ENCODE measurements at places on chromosomes 7 and 10. TPM values are rescaled to one million over a fixed set of nuclear protein-coding genes. Genes with fewer than 3 reads are reported as not detected.

Gene FAM13C
- 3.3 TPM for total RNA-seq

Gene PLEKHS1
- total RNA-seq, result under 0.01 TPM

Gene LSM5
- total RNA-seq, result 41.9 TPM

Gene SPDYE16
- total RNA-seq, result 0.33 TPM

Gene NUTM2B
- 1.2 TPM for total RNA-seq

Gene CLEC2L
- 0.17 TPM for total RNA-seq

Gene SAP25
- total RNA-seq, result not detected

Gene FOXK1
- total RNA-seq, result 29.5 TPM

Gene HTR5A
- total RNA-seq, result not detected

Gene JAZF1
- total RNA-seq, result 10.8 TPM

Gene TSPAN14
- 19.9 TPM for total RNA-seq

Gene LFNG
- 0.44 TPM for total RNA-seq

Measured in smooth muscle cell of trachea (primary cell).